Occipital lobe (tissue), 3 donors: ENCODE measurements at places on chromosomes 1 and 21.

- DNase-seq: no peak
Observed at GRCh38 chr1:14800500-14801076, 202.1 kb downstream of the KAZN start.

DNA sequence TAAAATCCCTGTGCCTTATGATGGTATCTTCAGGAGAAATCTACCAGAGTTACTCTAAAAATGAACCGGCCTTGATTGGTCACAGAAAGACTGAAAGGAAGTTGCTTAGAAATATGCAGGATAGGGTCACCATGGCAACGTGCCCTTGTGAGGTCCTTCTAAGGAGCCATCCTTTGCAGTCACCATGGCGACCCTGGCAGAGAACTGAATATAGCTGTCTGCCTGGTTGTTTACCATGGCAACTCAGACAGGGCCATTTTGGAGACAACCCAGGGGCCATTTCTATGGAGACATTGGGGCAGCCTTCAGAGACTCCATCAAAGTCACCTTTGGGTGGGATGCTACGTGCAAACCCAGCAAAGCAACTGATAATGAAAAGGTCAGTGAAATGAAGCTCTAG, 43.0 kb downstream of the SNX7 start:
- DNase-seq: peak; percentile 39

GRCh38 chr1:90726986-90727480, 9.9 kb upstream of the BARHL2 start:
- DNase-seq: no peak

- no peak for DNase-seq
Observed at GRCh38 chr1:234579967-234580366, 30.0 kb downstream of the IRF2BP2 start.

DNA sequence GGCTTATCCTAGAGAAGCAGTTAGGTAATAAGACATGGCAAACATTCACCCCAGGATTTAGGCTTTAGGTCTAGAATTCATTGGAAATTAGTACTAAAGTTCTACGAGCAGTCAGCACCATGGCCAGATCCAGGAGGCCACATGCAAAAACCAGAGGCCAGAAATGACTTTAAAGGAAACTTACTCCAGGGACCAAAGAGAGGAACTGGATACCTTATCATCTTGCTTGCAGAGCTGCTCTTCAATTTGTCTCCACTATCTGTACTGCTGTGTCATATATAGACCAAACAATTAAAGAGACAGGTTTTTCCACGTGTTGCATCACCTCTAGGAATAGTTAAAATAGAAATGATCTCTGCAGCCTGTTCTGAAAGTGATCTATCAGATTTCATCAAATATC, 127.8 kb downstream of the LMX1A start:
- DNase-seq: no peak

GRCh38 chr1:223423641-223424233, 30.5 kb downstream of the CCDC185 start:
- DNase-seq: no peak

GRCh38 chr21:28644762-28645161, 347.9 kb downstream of the LTN1 start:
- DNase-seq: no peak

GRCh38 chr1:51303315-51303714, 27.0 kb downstream of the TTC39A start:
- DNase-seq: no peak

DNA sequence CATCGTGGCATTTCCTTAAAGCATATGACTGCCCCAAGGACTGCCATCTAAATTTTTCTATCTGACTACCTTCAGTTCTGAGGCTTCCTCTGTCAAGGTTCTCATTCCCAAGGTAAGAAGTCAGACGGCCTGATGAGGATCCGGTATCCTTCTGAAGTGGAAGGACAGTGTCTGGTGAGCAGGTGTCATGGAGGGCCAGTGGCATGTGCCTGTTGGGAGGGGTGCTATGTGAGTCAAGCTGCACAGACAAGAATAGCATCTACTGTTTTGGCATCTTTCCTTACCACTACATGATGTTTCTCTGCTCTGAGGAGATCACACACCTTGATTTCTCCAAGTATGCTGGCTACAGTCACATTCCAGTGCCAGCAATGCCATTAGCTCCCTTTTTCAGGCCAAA, 99.6 kb upstream of the RGS1 start:
- no peak for DNase-seq

- DNase-seq: no peak
Observed at GRCh38 chr1:231682779-231683178, 56.2 kb downstream of the DISC1 start.

DNA sequence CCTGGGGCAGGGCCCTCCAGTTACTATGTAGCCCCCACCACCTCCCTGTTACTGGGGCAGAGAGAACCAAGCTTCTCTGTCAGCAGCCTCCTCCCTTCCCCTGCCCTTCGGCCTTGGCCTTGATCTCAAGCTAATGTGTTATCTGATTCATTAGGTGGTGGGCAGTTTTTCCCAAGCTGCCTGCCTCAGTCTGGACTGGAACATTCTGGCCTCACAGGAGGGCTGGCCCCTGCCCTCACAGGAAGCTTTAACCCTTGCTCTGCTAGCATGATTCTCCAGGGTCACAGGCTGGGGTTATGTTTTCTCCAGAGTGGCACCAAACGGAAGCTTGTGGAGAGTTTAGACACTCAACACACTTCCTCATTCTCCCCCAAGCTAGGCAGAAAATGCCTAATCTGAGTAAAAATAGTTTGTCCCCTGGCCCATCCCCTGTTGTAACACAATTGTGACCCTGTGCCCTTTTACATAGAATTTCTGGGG, 37.2 kb upstream of the SLC6A9 start:
- DNase-seq: no peak

GRCh38 chr1:11790880-11791715, 14.7 kb downstream of the MTHFR start:
- peak; percentile 74 for DNase-seq

DNA sequence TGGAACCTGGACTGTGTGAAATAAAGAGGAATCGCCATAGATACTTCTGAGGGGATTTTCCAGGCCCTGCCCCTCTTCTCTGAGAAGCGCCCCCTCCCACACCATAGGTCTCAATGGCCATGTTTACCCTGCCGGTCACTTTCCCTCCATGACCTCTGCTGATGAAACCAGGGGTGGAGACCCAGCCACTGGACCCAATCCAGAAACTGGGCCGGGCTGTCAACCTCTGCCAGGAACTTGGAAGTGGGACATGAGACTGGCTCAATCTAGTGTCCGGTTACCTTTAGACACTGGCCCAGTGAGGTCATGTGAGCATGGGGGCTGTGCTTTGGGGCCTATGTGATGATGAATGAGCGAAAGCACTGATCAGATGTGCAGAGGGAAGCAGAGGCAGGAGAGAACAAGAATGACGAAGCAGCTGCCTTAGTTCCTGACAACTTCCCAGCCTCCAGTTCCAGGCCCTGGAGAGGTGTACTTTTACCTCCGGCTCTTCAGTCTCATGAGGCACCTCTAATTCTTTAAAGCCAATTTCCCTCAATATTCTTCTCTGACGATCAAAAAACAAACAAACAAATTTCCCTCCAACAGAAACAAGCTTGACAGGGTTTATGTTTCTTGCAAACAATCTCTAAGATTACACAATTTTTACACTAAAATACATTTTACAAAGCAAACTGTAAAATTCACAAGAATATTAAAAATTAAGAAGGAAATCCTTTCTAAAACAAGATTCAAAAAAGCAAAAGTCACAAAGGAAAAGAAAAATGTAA, 4.9 kb downstream of the ASAP3 start:
- DNase-seq: peak; percentile 7

GRCh38 chr1:93672069-93672468, 9.6 kb downstream of the BCAR3 start:
- DNase-seq: no peak

GRCh38 chr21:33317786-33318486, 6.8 kb upstream of the IFNAR1 start:
- DNase-seq: no peak

DNA sequence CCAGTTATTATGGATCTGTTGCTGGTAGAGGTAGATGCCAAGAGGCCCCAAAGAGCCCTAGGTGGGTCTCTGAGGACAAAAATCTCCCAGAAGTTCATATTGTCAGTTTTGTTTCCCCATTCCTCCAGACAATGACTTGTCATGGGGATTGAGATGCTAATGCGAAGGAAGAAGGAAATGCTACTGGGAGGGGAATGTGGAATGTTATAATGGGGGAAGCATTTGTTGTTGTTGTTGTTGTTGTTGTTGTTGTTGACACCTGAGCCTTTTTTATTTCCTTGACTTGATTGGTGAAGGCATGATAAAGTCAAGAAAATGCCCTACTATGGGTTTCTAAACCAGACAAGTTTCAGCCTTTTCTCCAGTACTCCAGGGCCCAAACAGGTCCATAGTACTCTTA, 108.9 kb downstream of the BEND5 start:
- DNase-seq: no peak

GRCh38 chr1:31747304-31747703, 16.8 kb downstream of the ADGRB2 start:
- DNase-seq: no peak

DNA sequence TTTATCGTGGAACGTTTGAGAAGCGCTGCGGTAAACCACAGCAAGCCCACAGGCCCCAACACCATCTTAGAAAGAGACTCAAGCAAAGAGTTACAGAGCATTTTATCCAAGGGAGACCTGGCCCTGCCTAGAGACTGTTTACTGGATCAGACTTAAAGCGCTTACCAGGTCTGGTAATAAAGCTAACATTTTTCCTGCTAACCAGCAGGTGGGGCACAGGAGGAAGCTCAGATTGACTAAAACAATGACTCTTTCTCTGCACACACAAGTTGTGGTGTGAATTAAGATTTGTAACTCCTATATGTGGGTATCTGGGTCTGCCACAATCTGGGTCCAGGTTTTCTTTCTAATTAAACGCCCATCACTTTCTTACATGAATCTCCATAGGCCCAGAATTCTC, 136.5 kb upstream of the ETS2 start:
- DNase-seq: no peak

GRCh38 chr1:47703981-47704596, 266.2 kb downstream of the FOXD2 start:
- DNase-seq: no peak

- DNase-seq: no peak
Observed at GRCh38 chr21:35100349-35100811, 51.3 kb upstream of the RUNX1 start.

DNA sequence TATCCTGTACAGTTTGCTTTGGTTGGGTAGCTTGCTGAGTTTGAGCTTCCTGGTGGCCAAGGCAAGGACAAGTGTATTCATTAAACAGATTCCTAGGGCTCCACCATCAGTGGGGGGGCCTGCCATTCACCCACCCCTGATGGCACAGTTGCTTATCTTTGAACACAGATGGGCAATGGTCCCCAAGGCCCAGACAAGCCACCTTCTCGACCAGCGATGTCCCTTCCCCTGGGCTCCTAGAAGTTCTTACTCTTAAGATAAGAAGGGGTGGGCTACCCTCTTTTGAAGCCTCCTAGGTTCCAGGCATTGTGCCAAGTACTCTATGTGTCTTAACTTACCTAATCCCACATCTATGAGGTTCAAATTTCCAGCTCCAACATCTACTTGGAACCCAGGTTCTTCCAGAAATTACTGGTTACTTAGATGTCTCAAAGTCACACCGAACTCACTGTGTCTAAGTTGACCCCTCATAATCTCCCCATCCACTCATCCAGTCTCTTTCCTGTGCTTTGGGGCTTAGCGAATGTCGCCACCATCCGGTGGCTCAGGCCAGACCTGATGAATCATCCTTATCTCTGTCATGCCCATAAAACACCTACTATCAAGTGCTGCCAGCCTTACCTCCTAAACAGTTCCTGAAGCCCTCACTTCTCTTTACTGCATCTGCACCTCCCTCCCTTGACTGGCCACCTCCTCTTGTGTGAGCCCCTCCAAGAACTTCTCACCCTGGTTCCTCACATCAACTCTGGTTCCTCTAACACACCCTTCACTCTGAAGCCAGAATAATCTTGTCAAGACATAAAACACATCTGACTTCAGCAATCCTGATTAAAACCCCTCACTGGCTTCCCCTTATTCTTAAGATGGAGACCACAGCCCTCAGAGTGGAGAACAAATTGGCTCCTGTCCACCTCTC, 50.1 kb downstream of the KLHDC7A start:
- no peak for DNase-seq

- no peak for DNase-seq
Observed at GRCh38 chr1:8831340-8831739, 13.9 kb upstream of the RERE start.

DNA sequence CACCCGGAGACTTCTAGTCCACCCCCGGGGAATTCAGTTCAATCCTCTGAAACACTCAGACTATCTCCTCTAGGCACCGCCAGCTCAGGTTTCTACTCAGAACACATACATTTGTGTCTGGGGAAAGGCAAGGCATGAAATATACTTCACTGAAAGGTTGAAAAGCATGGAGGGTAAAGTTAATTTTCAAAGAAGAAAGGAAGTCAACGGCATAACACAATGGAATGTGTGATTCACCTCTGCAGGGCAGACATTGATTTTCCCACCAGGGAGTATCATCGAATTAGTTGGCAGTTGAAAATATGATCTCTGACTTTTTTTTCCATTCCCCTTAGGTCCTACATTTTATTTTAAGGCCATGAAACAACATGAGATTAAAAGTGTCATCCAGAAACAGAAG, 669.4 kb downstream of the SMYD3 start:
- no peak for DNase-seq

DNA sequence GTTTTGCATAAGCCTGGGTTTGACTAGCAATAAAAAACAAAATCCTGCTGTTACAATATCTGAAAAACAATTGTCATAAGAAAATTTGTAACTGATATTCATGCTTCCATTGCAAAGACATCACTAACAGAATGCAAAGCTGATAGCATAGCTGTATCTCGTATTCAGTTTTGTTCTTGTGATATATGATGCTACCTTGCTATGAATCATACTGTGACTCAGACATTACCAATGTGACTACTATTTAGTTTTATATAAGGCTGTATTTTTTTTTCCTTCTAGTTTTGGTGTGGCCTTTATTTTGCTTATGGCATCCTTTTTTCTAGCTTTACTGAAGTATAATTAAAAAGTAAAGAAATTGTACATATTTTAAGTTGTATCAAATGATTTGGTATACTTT, 1381.8 kb downstream of the MRPL39 start:
- no peak for DNase-seq

- no peak for DNase-seq
Observed at GRCh38 chr1:19453741-19454201, 31.6 kb downstream of the CAPZB start.

GRCh38 chr1:31346785-31347184, 26.1 kb downstream of the FABP3 start:
- no peak for DNase-seq

- no peak for DNase-seq
Observed at GRCh38 chr21:21845901-21846300, 847.7 kb downstream of the NCAM2 start.

GRCh38 chr21:26965907-26966581, 844 bp downstream of the ADAMTS5 start:
- DNase-seq: no peak

- DNase-seq: no peak
Observed at GRCh38 chr1:89552471-89553081, 27.9 kb downstream of the LRRC8B start.

DNA sequence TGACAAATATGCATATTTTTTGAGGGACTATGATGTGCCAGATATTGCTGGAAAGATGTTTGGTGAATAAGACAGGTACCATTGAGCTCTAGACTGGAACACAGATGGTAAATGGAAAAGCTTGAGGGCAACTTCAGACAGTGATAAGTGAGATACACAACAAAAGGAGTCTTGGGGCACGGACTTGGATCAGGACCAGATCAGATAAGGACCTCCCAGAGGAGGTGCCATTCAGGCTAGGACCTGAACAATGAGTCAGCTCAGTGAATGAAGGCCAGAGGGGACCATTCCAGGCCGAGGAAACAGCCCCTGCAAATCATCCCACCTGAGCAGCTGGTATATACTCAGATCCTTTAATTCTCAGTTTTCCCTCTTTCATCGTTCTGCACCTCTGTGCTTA, 1.8 kb upstream of the KCNJ15 start:
- DNase-seq: no peak
